Body of pancreas (tissue), 4 donors: ENCODE measurements at places on chromosomes 4 and X. TPM values are rescaled to one million over a fixed set of nuclear protein-coding genes. Genes with fewer than 3 reads are reported as not detected.
A peak's percentile ranks its signal among the peaks of the same experiment; 100 is the strongest.

DNA sequence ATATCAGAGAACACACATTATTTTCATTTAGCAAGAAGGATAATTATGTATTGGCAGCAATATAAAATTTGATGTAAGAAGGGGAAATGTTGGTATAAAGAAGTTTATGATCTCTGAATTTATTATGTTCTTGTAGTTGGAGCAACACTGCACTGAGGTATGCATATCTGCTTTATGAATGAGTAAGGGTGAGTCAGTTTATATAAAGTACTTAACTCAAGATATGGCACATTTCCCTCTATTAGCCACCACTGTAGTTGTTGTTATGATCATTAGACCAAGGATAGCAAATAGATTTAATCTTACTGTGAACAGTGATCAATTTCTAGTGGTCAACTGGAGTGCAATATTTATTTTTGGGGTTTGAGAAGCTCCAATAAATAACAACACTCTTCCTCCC is 66.6 kb downstream of the SNX25 start:
- no peak for DNase-seq

DNA sequence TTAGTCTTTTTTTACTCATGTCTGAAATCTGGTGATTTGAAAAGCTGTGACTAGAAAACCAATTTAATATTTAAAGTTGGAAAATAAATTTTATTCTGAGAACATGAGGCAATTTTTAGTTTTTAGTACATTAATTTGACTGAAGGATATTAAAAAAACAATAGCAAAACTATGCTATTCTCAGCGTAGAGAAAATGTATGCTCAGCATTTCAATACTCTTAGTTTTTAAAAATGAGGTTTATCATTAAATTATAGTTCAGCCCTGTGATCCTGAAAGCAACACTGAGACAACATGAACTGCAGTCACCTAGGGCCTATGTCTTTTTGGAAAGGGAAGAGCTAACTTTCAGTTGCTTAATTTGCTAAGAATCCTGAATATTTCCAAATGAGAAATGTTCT is 9.5 kb downstream of the GALNT7 start:
- DNase-seq: no peak

CFI gene
- 15.8 TPM for total RNA-seq

PLXNB3 gene
- 4.2 TPM for total RNA-seq

GRCh38 chr4:79147251-79147650 is 178.6 kb downstream of the NAA11 start:
- DNase-seq: no peak

- no peak for DNase-seq
Measured at GRCh38 chrX:68808686-68809357, 20.0 kb upstream of the EFNB1 start.

- DNase-seq: no peak
Measured at GRCh38 chr4:82017680-82018079, 356.1 kb downstream of the HNRNPD start.

GRCh38 chr4:143538979-143539669 is 25.6 kb downstream of the SMARCA5 start:
- no peak for DNase-seq

GRCh38 chr4:61520681-61521160 is 320.6 kb downstream of the ADGRL3 start:
- no peak for DNase-seq

DNA sequence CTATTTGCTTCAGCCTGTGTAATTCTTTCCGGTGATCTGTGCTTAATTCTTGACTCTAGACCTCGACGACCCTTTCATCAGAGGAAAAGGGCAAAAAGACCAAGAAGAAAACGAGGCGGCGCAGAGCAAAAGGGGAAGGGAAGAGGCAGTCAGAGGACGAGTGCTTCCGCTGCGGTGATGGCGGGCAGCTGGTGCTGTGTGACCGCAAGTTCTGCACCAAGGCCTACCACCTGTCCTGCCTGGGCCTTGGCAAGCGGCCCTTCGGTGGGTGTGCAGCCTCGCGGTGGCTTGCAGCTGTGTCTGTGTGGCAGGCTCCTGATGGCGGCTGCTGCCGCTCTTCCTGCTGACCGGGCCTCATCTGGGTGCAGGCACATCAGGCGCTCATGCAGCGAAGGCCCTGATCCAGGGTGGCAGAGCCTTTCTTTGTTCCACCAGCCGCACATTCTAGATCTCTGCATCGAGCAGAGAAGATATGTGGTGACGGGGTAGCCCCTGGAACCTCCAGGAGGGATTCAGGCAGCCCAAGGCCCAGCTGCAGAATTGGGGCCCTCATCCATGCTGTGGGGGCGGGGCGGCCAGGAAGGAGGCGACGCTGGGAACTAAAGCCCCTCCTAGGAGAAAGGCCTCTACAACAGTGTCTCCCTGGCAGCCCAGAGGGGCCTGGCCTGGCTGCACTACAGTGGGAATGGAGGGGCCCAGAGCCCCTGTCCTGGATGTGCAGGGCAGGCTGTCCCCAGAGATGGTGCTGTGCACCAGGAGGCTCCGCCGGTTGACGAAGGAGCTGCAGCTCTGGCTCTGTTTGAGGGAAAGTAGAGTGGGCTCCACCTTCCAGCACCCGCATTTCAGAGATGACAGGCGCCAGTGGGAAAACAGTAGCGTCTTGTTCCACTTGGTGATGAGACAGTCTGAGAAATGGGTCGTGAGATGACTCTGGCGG is 32.1 kb downstream of the NELFA start:
- no peak for DNase-seq

P2RY4 gene
- total RNA-seq: 1.3 TPM

DNA sequence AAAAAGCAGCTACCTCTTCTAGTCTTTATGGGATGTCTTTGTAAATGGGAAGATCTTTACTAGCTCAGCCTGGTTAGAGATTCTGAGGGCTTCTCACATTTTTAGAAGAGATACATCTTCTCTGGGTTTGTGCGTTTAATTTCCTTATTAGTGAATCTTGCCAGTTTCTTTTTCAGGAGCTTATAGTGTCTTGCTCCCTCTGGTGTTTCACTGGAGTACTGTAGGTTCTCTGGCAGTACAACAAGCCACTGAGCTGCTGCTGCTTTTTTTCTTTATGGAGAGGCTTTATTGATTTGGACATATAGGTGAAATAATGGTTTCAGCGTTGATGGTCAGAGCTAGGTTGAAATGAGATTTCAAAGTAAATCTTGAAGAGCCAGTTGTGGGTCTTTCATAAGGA is 82.9 kb downstream of the LAS1L start:
- peak; percentile 15 for DNase-seq

- no peak for DNase-seq
Measured at GRCh38 chrX:48684134-48684533, 535 bp downstream of the WAS start.

DNA sequence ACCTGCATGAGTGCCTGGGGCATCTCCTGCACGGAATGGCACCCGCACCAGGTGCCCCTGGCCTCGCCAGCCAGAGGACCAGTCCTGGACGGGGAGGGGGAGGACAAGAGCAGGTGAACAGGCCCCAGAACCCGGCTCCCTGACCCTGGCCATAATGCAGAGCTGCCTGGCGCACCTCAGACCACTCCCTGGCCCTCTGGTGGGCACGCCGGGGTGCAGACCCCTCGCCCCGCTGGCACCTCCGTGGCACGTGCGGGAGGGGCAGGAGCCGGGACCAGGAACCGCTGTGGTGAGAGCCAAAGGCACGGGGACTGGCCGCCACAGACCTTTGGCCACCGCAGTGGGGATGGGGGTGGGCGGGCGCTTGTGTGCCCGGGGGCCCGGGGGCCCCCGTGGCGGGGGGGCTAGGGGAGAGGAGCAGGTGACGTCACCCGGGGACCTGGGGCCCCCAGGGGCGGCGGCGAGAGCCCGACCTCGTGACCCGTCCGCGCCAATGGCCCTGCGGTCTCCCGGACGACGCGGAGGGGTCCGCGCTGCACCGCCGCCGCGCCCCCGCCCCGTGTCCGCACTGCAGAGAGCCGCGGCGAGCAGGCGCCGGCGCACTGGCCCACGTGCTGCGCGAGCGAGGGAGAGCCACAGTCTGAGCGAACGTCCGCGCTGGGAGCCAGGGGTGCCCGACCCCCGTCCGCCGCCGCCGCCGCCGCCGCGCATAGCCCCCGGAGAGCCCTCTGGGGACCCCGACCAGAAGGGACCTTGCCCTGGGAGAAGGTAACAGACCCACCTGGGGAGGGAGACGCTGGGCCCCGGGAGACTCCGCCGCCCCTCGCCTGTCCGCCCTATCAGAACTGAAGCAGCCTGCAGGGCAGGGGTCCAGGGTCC is at the start of gene PNMA3:
Gene PNMA3 (plus strand): TSS at position 600 of the 879 bp plus-strand sequence. CDS start 586 bp downstream, outside the sequence.
- DNase-seq: no peak

- DNase-seq: no peak
Measured at GRCh38 chr4:22932326-22932725, 239.6 kb downstream of the GBA3 start.

DNA sequence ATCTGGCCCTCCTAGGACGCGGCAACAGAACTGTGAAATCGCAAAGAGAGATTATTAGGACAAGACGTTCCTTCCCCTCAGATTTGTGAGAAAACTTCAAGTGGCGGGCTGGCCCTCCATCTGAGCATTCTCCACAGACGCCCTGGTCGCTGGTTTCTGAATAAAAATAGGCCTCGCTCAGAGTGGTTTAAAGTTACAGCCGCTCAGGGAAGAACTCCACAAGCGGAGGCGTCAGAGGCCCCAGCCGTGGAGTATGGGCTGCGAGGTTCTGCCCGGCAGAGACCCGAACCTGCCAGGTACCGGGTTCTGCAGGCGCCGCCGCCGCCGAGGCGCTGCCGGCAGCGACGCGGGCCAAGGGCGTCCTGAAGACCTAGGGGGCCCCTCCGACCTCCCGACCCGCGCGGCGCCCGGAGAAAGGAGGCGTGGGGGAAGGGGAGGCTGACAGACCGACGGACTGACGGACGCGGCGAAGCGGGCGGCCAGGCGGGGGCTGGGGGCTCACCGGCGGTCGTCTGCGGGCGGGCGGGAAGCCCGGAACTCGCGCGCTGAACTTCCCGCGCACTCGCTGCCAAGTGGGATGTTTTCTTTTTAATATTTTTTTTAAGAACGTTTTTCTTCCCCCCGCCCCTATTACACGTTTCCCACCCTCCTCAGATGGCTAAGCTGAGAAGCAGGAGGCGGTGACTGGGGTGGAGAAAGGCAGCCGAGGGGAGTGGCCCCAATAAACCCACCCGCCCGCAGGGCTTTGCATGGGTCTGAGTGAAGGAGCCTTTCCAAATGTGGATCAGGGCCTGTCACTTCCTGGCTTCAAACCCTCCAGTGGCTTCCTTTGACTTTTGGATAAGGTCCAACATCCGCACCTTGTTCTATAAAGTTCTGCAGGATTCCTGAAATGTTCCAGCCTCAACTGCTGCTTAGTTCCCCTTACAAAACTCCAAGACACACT is at the start of gene PABPC4L:
Gene PABPC4L (minus strand): TSS at position 574 of the 946 bp plus-strand sequence. CDS start 770 bp downstream, outside the sequence.
- peak; percentile 49 for DNase-seq

ABLIM2 gene
- total RNA-seq: 20.8 TPM

DNA sequence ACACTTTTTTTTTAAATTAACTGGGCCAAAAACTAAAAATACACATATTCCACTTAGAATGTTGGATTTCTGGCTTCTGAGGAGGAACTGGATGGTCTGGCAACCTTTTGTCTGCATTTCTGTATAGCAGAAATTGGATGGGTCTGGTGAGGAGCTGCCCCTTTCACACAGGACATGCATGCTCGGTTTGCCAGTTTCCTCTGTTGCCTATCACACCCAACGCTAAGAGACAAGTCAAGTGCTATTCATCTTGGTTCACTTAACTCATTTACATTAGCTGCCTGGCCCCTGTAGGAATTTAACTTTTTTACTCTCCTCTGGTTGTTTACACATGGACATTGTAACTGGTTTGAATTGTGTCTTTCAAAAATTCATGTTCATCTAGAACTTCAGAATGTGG is 195.7 kb downstream of the PACRGL start:
- no peak for DNase-seq

DNA sequence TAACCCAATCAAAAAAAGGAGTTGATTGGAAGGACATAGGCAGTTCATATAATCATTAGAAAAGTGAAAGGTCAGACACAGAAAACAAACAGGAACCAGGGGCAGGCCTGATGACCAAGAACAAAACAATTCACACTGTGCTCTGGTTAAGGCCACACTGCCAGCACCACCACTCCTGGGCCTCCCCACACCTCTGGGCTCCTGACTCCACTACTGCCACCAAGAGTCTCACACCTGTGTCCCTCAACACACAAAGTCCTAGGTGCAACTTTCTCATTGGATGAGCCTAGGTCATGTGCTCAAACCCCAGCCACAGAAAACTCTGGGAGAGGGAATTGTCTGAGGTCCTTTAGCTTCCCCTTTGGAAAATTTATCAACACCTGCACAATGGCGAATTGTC is 11.1 kb upstream of the FAM9C start:
- DNase-seq: no peak

GRCh38 chr4:54806351-54806750 is 148.6 kb downstream of the KIT start:
- no peak for DNase-seq

DNA sequence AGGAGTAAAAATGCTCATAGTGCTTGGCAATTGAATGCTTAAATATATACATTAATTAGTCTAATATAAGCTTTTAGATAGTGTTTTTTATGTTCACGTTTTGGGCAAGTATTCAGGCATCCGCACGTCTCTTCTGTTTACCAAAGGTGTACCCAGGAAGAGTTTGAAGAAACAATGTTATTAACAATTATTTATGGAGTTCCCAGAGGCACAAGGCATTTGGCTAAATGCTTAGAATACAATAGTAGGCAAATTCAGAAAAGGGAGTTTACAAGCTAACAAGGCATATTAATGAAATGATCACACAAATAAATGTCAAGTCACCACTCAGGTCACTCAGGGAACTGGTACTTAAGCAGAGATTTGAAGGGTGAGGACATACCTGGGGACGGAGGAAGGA is 294.8 kb downstream of the TENM3 start:
- no peak for DNase-seq

MAGEA4 gene
- total RNA-seq: not detected

GRCh38 chrX:120459309-120459708 is 9.8 kb downstream of the LAMP2 start:
- DNase-seq: no peak

DCLK2 gene
- total RNA-seq: 4.6 TPM

DNA sequence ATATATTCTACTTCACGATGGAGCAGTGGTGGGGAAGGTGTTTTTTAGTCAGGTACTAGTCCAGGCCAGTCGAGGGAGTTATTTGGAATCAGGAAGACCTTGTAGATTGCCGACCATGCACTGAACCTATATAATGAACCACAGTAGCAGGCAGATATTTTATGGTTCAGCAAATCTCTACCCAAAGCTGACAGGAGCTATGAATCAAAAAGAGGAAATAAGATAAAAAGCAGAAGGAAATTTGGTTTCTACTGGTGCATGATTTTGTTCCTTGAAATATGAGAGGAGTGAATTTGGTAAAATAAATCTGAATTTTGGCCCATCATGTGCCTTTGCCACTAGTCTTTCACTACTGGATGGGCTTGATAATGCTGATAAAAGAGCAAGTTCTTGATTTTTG is 924.3 kb upstream of the DIAPH2 start:
- DNase-seq: no peak

DNA sequence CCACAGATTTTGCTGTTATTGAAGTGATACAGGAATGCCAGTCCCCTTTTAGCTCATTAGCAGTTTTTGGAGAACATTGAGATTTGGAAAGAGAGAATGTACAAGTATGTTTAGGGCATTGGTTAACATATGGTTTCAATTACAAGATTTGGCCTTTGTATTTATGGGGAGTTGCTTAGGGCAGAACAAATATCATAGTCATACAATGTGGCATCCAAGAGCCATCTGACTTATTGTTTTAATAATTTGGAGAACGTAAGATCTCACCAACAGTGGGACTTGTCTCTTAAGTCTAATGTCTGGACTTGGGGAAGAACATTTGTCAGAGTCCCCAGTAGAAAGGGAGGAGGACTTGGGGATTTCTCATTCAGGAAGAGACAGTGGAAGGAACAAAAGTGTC is 166.1 kb downstream of the STK32B start:
- no peak for DNase-seq

CMC4 gene
- 20.5 TPM for total RNA-seq
